Left kidney (tissue), 8 donors: ENCODE measurements at places on chromosomes 1 and 21.

- DNase-seq = no peak
Measured at GRCh38 chr21:14677013-14677412, 130.9 kb upstream of the SAMSN1 start.

DNA sequence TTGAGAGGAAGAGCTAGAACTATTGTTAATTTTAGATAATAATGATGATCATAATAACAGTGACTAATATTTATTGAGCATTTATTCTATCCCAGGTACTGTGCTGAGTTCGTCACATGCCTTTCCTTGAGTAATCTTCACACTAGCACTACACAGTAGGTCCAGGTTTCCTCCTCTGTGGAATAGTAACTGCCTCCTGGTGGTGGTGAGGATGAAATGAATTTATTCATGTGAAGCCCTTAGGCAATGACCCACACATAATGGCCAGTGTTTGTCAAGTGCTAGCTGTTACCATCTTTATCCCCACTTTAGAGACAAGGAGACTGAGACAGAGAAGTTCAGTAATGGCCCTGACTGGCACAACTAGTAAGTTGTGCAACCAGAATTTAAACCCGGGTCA lies 5.9 kb downstream of the NIPAL3 start:
- no peak for DNase-seq

- DNase-seq = no peak
Measured at GRCh38 chr1:225754940-225755641, 22.5 kb upstream of the SRP9 start.

GRCh38 chr1:86773341-86774288 lies 69.2 kb downstream of the SH3GLB1 start:
- DNase-seq = no peak

- no peak for DNase-seq
Measured at GRCh38 chr1:8821084-8821483, 3.6 kb upstream of the RERE start.
